ACHN (cell line): ENCODE measurements at places on chromosomes 2 and 18.

- no peak for DNase-seq
These were observed 5.7 kb upstream of the RTKN start for GRCh38 chr2:74447230-74447999.

GRCh38 chr2:20684581-20685063 lies 17.7 kb downstream of the GDF7 start:
- DNase-seq: no peak

- peak; percentile 76 for DNase-seq
These were observed 137.3 kb upstream of the PID1 start for GRCh38 chr2:229408356-229408755.

GRCh38 chr2:100390001-100390940 lies 27.2 kb downstream of the CHST10 start:
- no peak for DNase-seq

GRCh38 chr2:137238065-137238464 lies 472.7 kb downstream of the THSD7B start:
- no peak for DNase-seq

DNA sequence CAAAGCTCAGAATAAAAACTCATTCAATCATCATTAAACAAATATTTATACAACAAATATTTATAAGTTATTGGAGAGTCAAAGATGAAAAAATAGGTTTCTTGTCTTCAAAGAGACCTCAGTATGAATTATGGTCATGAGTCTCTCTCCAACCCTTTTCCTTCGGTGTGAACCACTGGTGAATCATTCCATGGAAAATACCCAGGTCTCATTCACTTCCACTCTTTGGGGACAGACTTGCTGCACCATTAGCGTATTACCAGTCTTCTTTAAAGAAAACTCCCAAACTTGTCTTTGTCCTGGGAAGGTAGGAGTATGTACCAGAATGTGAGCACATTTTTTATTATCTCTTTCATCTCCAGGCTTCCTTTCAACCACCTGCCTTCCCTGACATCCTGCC lies 257.4 kb upstream of the RBMS1 start:
- no peak for DNase-seq

DNA sequence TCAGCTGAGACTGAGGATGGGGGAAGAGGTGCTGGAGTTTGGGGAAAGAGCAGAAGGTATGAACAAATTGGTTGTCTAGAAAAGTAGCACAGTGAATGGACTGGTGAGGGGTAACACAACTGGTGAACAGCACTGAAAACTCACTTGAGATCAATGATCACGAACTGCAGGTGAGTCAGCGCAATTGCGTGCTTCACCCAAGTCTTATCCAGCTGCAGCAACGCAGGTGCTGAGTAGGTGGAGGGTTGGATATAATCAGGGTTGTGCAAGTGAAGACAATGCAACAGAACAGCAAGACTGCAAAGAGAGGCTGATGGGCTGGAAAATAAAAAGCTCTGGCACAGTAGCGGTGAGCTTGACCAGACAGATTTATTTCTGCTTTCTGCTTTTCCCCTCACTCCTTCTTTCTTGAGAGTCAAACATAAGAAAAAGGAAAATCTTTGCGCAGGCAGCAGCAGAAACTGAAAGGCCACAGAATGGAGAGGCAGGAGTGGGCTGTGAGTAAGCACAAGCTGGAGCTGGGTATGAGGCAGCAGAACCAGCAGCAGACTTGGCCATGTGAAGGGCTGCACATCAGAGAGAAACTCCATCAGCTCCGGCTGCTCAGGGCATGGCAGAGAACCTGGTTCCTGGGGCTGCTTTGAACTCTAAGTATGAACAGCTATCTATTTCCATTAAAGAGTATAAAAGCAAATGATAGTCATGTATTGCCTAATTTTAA lies 99.4 kb upstream of the ARL5A start:
- no peak for DNase-seq

GRCh38 chr2:144458541-144458940 lies 61.4 kb downstream of the ZEB2 start:
- DNase-seq: no peak

GRCh38 chr2:188130317-188130716 lies 161.4 kb upstream of the GULP1 start:
- no peak for DNase-seq

GRCh38 chr18:2540575-2540974 lies 30.7 kb downstream of the METTL4 start:
- no peak for DNase-seq

DNA sequence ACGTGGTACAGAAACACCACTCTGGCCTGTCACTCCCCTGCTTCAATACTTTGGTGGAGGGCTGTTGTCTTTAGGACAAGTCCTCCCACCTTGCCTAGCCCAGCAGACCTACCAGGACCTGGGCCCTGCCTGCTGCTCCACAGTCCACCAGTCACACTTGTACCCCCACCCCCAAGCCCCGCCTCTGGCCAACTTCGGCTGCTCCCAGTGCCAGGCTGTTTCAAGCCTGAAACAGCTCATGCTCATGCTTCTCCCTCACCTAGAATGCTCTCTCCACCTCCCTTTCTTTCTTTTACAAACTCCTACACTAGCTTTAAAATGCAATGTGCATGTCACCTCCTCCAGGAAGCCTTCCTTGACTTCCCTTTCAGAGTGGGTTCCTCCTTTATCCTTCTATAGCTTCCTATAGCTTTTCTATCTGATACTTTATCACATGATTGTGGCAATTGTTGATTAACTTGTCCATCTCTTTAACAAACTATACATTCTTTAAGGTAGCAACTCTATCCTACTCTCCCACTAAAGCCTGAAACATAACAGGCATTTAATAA lies 4.8 kb upstream of the OXER1 start:
- no peak for DNase-seq

GRCh38 chr2:175823002-175823706 lies 178.9 kb downstream of the LNPK start:
- DNase-seq: no peak

DNA sequence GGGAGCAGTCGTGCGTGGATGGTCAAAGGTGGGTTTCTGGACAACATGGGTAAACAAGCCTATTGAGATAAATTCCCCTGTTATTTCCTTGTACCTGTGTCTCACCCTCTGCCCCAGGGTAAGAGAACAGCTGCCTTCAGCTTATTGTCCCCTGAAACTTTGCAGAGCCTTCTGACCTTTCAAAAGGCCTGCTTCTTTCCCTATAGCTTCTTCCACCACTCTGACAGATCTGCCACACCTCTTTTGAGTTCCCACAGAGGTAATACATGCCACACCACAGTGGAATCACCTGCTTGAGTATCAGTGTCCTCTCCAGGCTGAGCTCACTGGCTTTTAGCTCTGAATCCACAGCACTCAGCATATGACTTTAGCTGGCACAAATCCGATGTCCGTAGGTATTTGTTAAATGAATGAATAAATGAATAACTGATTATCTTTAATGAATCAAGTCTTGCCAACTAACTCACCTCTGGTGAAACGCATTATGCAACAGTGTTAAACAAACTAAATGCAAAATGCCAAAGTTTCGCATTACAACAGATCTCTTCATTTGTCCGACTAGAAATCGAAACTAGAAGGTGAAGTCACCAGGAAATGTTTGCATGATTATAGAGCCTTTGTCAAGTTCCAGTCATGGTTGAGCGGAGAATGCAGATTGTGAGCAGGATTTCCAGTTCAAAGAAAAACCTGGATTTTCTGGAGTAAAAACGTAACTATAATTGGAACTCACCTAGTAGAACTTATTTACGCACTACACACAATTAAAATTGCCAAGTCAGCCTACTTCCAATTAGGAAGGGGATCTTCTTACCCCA lies 16.4 kb downstream of the DYNAP start:
- DNase-seq: peak; percentile 69

- no peak for DNase-seq
These were observed 122.3 kb downstream of the MRO start for GRCh38 chr18:50697509-50697908.

- DNase-seq: no peak
These were observed 105.4 kb upstream of the TLK1 start for GRCh38 chr2:171266102-171266501.

DNA sequence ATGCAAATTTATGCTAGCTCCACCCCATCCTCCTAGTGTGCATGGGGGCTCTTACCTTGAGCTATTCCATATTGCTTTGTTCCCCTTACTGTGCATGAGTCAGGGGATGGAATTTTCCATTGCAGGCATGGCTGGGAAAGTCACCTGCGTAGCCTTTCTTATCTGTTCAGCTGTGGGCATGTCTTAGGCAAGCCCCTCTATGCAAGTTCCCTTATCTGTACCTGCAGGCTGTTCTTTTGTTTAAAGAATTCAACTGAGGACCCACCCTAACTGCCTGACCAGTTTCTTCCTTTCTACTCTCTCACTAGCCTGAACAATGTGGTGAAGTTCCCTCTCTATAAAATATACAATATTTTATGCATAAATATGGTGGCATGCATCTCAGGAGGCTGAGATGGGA lies 54.2 kb upstream of the CDCA7 start:
- DNase-seq: no peak

- no peak for DNase-seq
These were observed 23.7 kb downstream of the FARP2 start for GRCh38 chr2:241379481-241380480.

GRCh38 chr2:135840601-135841000 lies 3.6 kb upstream of the LCT start:
- DNase-seq: no peak

DNA sequence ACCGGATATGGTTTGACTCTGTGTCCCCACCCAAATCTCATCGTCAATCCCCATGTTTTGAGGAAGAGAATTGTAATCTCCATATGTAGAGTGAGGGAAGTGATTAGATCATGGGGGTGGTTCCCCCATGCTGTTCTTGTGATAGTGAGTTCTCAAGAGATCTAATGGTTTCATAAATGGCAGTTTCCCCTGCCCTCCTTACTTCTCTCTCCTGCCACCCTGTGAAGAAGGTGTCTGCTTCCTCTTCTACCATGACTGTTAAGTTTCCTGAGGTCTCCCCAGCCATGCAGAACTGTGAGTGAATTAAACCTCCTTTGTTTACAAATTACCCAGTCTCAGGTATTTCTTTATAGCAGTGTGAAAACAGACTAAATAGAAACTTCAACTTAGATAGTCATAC lies 69.5 kb downstream of the SESTD1 start:
- no peak for DNase-seq

GRCh38 chr2:143524119-143524553 lies 394.9 kb downstream of the ARHGAP15 start:
- DNase-seq: no peak

- DNase-seq: no peak
These were observed 59.0 kb downstream of the MBD2 start for GRCh38 chr18:54165450-54165849.

GRCh38 chr18:33157893-33158292 lies 282.6 kb downstream of the CCDC178 start:
- DNase-seq: no peak

DNA sequence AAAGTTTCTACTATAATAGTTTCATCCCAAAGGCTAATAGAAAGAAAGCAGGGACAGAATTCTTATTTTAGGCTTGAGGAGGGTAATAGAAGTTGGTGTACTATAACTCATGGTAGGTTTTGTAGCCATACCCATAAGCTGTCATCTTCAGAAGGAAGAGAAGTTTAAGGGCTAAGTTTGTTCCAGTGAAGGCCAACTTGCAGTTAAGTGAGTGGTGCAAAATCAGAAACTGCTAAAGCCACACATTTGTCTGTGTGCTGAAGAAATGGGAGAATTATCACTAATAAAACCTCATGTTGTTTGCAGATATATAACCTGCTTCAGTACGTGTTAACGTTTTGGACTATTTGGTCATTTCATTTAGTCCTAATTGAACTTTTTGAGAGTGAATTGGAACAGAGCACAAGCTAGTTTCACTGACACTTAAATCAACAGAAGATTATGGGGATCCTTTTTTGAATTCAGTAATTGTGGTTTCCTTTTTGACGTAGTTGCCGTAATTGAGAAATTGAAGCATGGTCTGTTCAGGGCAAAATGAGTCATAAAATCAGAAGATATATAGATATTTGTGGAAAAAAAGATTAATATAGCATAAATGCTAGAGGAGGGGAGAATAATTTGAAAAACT lies 69.1 kb downstream of the PHLPP1 start:
- DNase-seq: no peak

- peak; percentile 50 for DNase-seq
These were observed 8.9 kb downstream of the TNS1 start for GRCh38 chr2:217993817-217994463.

DNA sequence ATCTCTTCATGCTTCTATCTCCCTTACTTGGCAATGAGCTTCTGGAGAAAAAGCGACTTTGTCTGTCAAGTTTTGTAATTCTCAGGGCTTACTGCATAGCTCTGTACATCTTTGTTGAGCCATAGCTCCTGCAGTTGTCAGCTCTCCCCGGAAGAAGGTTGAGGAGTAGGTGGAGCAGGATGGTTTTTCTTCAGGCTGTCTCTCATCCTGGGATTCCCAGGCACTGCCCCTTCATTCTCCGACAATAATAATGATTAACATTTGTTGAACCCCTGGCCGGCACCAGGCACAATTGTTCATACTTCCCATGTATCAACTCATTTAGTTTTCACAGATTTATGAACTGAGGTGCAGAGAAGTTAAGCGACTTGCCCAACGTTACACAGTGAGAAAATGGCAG lies 23.5 kb upstream of the RHOB start:
- DNase-seq: no peak

GRCh38 chr2:216373896-216374295 lies 1.6 kb upstream of the MARCHF4 start:
- no peak for DNase-seq

DNA sequence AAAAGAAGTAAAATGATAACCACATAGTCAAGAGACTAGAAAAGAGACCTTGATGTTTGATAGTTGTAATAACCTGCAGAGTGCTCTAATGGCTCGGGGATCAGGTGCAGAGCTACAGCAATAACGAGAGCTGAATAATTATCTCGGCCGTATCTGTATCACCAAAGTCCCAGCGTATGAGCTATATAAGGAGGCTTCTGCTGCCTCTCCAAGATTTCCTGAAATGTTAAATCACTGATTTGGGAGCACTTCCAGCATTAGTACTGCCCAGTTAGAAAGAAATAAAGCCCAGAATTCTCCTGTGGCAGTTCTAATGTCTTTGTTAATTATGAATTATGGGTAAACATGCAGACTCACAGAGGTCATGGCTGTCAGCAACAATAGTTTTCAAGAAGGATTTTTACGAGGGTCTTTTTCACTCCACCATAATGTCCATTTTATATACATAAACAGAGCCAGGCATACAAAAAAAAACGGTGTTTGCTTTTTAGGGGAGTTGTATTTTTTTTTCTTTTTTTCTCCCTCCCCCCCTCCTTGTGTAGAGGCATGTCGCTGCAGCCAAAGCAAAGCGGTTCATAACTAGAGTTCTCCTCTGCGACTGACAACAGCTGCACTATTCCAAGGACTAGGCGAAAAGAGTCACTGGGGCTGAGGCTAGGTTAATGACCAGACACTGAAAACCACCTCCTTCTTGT lies 168.3 kb upstream of the VRK2 start:
- DNase-seq: peak; percentile 40

GRCh38 chr18:27715751-27716150 lies 461.2 kb downstream of the CDH2 start:
- no peak for DNase-seq

- no peak for DNase-seq
These were observed 8.6 kb downstream of the M1AP start for GRCh38 chr2:74639550-74639949.

DNA sequence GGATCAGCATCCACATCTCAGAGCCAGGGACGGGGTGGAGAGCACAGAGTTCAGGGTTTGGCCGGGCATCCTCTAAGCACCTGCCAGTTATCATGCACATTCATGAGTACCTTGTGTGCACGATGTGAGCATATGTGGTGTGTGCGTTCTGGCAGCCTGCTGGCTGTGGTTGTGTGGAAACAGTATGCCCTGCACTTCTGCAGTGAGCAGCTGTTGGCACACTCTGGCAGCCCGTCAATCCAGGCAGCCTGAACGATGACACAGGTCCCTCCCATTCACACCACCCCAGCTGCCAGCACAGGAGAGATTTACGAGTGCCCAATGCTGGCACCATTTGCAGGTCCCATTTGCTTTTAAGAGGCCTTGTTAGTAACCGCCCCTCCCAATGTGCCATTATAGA lies 74.2 kb downstream of the CD8B2 start:
- DNase-seq: no peak
